K562 (cell line): ENCODE measurements at places on chromosomes 1 and 21.
A peak's percentile ranks its signal among the peaks of the same experiment; 100 is the strongest.

DNA sequence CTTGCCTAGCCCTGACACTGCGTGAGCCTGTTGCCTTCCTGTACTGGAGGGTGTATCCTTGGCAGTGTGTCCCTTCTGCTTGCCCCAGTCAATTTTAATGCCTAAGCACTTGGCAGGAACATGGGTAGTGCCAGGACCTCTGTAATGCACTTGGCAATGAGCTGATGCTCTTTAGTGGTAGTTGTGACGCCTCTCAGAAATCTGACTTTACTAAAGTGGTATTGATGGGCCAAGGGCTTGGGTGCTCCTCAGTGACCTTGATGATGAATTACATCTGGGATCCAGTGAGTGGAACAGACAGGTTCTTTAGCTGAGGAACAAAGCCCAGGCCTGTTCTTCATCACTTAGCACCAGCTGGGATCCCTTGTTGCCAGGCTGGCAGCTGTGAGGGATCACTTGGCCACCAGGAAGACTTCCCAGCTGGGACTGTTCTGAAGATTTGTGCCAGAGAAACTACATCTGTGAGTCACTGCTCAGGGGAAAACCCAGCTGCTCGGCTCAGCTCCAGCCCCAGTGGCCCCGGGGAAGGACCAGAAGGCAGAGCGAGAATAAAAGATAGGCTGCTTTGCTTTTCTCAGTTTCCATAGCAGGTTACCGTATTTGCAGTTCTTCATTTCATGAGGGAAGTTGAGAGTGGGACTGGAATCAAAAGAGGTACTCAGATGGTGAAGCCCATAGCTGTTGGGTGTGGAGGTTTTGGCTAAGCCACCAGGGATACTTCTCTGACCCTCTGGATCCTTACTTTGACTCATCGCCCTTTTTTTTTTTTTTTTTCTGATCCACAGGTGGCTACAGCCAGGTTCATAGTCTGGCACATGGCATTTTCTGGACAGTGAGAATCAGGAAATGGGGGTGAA lies 28.5 kb upstream of the KCNA2 start:
- no peak for DNase-seq

DNA sequence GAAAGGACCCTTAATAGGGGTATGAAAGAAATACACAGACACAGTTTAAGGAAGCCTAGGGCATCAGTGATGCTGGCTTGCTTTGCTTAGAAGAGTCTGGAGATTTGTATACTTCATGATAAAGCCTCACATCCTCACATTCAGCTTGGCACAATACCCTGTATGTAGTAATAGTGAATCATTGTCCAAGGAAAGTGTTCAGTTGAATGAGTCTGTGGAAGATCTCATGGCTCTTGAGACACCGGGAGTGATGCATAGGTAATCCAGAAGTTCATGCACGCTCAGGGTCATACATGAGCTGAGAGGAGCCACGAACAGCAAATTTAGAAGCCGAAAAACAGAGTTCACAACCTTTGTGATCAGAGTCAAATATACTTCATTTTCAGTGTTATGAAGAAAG lies 537.2 kb upstream of the TMPRSS15 start:
- DNase-seq, result no peak

DNA sequence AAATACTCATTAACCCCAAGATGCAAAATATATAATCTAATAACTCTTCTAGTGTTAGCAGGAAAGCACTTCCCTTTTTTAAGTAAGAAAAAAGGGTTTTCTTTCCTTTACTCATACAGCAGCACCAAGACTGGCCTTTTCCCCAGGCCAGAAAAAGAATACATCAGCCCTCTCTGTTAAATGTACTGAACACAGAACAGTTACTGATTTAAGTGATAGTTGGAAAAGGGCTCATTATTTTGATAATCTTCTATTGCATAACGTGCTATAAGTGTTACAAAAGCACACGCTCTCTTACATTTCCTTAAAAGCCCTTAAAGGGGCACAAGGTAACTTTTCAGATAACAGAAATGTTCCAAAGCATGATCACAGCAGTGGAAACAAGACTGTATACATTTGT lies 142.9 kb downstream of the TIAM1 start:
- DNase-seq, result no peak

GRCh38 chr21:27329255-27329851 lies 362.5 kb upstream of the ADAMTS5 start:
- no peak for DNase-seq

- no peak for DNase-seq
Observed at GRCh38 chr1:105419030-105419429, 1637.4 kb upstream of the PRMT6 start.

- no peak for DNase-seq
Observed at GRCh38 chr1:219587801-219588561, 24.9 kb downstream of the ZC3H11B start.

- DNase-seq, result no peak
Observed at GRCh38 chr1:1942753-1943656, 23.9 kb upstream of the TMEM52 start.

DNA sequence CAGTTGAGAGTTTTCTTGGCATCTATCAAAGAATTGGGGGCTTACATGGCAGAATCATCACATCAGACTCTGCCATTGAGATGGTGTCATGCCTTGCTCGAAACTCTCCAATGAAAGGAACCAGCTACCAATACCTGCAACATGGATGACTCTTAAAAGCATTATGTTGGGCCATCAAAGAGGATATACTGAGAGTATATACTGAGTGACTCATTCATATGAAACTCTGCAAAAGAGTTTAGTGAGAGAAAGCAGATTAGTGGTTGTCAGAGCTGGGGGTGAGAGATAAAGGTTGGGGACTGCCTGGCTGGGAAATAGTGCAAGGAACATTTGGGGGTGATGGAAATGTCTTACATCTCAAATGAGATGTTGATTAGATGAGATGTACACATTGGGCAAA lies 14.7 kb upstream of the HMGB4 start:
- DNase-seq, result no peak

- no peak for DNase-seq
Observed at GRCh38 chr21:30351534-30351933, 3.1 kb upstream of the KRTAP23-1 start.

DNA sequence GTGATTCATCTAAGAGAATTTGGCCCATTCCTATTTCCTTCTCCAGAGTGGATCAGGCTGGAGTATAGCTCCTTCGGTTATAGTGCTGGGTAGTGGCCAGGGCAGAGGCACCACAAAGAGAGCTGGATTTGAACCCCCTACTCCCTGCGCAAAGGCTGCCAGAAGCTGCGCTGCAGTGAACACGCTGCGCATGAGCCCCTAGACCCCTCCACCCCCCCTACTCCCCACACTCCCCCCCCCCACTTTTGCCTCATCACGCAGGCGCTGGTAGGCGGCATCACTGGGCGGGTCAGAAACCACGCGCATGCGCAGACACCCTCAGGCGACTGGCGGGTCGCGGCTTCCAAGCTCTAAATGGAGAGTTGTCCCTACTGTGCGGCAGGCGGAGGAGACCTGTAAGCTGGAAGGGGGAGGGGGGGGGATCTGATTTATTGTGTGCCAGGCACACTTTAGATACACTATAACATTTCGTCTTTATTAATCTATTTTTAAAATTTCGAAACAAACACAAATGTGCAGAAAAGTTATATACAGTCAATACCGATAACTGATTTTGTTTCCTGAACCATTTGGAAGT lies 38.7 kb upstream of the HMGN1 start:
- DNase-seq, result peak; percentile 100

- peak; percentile 56 for DNase-seq
Observed at GRCh38 chr1:169144941-169145626, 38.6 kb downstream of the ATP1B1 start.

DNA sequence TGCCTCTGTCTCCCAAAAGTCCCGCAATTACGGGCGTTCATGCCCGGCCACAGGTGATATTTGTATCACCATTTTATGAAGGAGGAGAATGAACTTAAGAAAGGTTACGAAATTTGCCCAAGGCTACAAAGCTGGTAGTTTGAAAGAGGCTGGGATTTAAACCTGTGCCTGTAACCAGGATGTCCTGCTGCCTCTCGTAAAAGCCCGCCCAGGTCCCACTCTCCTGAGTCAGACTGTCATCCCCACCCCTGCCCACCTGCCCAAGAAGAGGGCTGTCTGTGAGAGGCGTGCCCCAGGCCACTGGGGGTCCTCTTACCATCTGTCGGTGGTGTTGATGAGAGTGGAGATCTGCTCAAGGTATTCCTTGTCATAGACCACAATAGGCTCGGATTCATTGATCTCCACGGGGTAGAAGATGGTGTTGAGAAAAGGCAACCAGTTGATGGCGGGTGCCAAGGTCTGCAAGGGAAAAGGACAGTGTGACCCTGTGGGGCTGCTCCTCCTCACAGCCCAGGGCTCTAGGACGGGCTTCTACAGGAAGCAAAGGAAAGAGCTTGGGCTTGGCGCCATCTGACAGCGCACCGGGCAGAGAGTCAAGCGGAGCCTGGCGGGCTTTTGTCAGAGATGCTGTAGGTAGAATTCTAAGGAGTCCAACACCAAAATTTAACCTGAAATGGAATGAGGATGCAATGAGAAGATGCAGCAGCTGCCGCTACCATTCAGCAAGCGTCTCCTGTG lies 43.2 kb downstream of the ECE1 start:
- no peak for DNase-seq

DNA sequence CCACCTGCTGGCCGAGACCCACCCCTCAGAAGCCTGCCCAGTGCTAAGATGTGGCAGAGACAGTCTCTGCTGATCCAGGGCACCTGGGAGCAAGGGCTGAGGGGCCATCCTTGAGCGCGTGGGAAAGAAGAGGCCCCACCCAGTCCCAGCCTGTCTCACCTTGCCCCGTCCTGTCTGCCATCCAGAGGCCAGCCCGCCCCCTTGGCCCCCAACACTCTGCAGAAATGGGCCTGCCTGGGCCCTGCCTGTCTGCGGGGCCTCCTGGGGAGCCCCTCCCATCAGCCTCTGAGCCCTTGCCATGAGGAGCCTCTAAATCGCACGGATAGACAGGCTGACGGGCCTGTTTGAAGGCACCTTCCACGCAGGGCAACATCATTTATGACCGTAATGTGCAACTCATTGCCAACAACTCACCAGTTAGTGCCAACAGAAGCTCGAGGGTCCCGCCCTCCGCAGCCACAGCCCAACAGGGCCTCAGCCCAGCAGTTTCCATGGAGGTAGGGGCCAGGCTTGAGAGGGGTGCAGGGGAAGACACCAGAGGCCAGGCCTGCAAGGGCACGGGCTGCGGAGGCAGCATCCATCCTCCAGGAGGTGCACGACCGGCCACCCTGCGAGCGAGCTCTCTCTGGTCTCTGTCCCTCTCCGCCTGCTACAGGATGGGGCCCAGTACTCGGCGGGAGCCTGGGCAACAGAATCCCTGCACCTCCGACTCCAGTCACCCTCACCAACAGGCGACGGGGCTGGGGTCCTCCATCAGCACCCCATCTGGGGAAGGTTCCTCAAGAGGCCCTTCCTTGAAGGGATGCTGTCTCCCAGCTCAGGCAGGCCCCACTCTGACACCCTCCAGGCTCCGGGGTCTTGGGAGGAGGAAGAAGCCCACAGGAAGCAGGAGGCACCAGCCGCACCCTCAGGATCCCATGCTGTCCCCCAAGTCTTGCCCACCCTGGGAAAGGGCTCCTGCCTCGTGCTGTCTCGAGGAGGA lies 78.0 kb downstream of the MEGF6 start:
- DNase-seq, result peak; percentile 65

- peak; percentile 7 for DNase-seq
Observed at GRCh38 chr1:38183096-38183495, 136.5 kb upstream of the POU3F1 start.

DNA sequence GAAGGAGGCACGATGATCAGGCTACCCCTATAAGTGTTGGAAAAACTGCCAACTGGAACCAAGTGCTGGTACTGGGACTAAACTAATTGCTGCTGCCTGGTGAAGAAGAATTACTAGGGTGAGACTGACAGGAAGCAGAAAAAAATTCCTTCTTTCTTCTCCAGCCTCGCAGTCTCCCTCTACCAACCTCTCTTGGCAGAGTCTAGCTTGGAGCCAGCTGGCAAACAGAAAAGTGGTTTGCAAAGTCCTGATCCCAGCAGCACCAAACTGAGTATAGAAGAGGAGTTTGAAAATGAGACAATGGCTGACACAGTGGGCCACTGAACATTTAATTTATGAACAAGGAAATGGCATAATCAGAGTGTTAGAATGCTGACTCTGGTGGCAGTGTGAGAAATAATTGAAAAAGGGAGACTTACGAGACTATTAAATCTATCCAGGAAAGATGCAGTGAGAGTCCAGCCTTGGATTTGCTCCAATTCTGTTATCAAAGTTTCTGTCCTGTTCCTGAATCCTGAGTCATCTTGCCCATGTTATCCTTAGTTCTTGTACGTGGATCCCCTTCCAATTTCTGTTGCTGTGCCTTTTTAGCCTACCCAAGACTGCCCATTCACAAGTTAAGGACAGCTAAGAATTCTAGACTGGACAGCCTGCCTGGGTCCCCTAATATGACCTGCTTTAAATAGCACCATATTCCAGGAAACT lies 23.7 kb upstream of the DISP1 start:
- no peak for DNase-seq

- DNase-seq, result no peak
Observed at GRCh38 chr1:180630408-180631193, 1.2 kb upstream of the XPR1 start.

- DNase-seq, result no peak
Observed at GRCh38 chr1:180691322-180691913, 59.6 kb downstream of the XPR1 start.

DNA sequence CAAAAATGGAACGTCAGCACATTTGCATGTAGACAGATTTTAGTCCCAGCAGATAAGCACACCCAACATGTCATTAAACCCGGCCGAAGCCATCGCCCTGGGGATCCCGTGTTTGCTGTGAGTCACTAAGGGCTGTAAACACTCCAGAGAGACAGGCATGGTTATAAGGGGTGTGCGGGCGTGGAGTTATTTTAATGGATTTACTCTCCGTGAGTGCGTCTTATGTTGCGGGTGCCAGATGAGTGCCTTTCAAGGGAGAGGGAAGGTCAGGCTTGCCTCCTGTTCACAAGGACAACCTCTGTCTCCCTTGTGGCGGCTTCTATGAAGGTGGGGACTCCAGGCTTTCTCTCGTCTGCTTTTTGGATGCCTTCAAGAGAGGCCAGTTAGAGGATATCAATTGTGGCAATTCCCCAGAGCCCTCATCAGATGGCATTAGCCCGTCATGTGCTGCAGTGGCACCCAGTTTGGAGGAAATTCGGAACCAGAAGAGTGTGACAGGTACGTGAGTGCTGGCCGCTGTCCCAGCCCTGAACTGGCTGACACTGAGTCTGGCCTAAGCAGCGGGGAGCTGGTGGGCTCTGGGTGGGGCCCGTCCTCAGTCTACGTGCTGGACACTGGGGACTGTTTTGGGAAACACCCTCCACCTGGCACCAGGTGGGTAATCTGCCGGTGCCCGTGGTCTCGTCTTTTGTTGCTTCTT lies 223.8 kb upstream of the TMEM51 start:
- DNase-seq, result peak; percentile 88

DNA sequence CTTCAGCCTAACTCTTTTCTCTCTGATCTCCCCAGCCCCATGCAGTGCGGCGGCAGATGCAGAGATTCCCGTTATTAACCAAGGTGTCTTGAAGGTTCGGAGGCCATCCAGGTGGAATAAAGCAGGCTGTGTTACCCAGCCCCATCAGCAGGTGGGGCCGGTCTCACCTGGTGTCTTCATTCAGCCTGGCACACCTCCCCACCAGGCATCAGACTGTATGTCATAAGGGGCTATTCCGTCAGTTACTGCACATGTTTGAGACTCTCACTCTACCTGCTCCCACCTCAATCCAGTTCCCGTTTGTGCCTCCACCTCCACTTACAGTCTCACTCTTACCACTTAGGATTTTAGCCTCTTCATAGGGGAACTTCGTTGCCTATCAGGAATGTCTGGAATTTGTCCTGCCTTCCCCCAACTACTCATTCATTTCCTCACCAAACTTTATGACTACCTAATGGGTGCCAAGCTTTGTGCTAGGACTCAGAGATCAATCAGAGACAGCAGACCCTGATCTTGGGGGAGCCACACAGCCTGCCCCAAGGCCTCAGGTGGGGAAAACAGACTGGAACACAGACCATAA lies 170.2 kb downstream of the PLPP3 start:
- peak; percentile 27 for DNase-seq
